Activated T-cell treated with anti-CD3 and anti-CD28 coated beads, Interleukin-2, amount 50 U/mL, for 4 hours (primary cell): ENCODE measurements at places on chromosomes 13 and 19. TPM values are rescaled to one million over a fixed set of nuclear protein-coding genes. Genes with fewer than 3 reads are reported as not detected.

Gene SHISA2
- total RNA-seq, result 0.79 TPM

Gene ZNF324
- total RNA-seq, result 16.4 TPM

Gene PCDH20
- total RNA-seq, result not detected

Gene FGF9
- total RNA-seq, result 0.54 TPM

Gene GJB2
- total RNA-seq, result 4.8 TPM

Gene FPR3
- total RNA-seq, result not detected

Gene CRYL1
- 2.8 TPM for total RNA-seq

Gene ZNF433
- total RNA-seq, result 0.57 TPM

Gene LRRC8E
- not detected for total RNA-seq

Gene GPR12
- total RNA-seq, result not detected

Gene NLRP4
- not detected for total RNA-seq
